ENCODE measurements at places on chromosomes 6 and 20.

GRCh38 chr6:30494291-30494861 is 5.1 kb downstream of the HLA-E start:
- DNase-seq, result no peak

- no peak for DNase-seq
Measured at GRCh38 chr6:108039681-108040080, 34.9 kb downstream of the OSTM1 start.

- DNase-seq, result no peak
Measured at GRCh38 chr6:142045380-142046278, 87.1 kb upstream of the GJE1 start.

DNA sequence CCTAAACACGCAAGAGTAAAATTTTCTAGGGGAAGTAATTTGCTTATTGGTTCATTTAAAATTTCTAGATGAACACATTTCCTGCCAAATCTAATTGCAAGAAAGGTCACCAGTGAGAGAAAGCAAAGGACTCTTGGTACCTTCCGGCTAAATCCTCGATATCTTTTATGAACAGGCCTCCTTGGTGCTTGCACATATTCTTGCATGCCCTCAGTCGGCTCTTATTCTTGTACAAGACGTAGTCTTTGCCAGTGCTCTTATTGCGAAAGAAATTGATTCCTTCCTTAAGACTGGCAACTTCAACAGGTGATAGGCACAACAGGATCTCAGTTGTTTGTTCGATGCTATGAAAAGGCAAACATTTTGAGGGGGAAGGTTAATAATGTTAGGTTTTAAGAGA is 141.7 kb upstream of the CARMIL1 start:
- no peak for DNase-seq

- no peak for DNase-seq
Measured at GRCh38 chr20:56964901-56965300, 301.5 kb downstream of the BMP7 start.

- no peak for DNase-seq
Measured at GRCh38 chr6:99295276-99295675, 54.2 kb downstream of the FAXC start.

Data from mucosa of gallbladder (tissue), 1 donor.